ENCODE measurements at places on chromosomes 5 and 9.

DNA sequence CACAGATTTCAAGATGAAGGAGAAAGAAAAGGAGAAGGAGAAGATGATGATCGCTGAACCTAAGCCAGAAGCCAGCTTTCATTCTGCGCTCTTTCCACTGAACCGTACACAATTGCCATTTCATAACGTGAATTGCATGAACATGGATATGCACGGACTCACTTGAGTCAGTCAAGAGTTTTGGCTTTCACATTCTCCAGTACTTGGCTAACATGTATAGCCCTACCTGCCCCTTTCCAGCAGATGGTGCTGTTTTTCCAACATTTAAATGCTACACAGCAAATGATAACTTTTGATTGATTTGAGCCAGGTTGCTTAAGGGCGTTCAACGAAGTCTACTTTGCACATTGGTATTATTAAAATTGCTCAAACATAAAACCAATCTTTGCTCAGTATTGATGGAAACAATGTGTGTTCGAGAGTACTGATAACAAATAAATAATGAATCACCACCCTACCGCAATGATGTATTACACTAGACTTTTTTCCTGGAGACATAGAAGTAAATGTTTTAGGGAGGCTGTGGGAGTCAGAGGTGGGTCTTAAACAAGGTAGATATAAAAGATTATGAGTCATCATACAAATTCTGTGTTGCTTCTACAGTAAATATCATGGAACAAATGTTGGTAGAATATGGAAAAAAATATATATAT, 196.4 kb downstream of the TRPM3 start:
- DNase-seq = no peak

GRCh38 chr5:87899208-87899661, 369.4 kb downstream of the TMEM161B start:
- DNase-seq = no peak

GRCh38 chr5:10685115-10685521, 75.9 kb downstream of the DAP start:
- DNase-seq = no peak

GRCh38 chr5:180113660-180114303, 42.2 kb upstream of the RNF130 start:
- no peak for DNase-seq

DNA sequence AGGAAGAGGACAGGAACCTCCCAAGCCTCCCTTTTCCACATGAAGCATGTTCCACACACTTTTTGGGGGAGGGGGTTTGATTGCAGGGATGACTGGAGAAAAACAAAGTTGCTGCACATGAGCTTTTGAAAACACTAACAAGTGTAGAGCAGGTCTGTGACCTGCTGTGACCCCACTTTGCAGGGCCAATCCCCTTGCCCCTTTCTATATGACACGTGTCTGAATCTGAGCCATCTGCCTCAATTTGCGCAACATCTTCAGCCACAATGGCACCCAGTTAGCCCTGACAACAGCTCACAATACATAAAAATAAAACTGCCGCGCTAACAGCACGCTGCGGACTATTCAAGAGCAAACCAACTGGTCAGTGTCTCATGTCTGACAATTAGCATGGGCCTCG, 227.8 kb upstream of the TBCA start:
- no peak for DNase-seq

GRCh38 chr5:138252944-138253343, 21.5 kb downstream of the GFRA3 start:
- no peak for DNase-seq
